Endodermal cell (in vitro differentiated cells): ENCODE measurements at places on chromosomes 1 and 21. TPM values are rescaled to one million over a fixed set of nuclear protein-coding genes. Genes with fewer than 3 reads are reported as not detected.

GRCh38 chr1:117758444-117759316 lies 152.8 kb downstream of the TENT5C start:
- DNase-seq, result peak; percentile 96

- DNase-seq, result no peak
Measured at GRCh38 chr1:234849832-234850231, 239.9 kb upstream of the IRF2BP2 start.

- DNase-seq, result peak; percentile 66
Measured at GRCh38 chr1:2210786-2211185, 16.2 kb upstream of the FAAP20 start.

DNA sequence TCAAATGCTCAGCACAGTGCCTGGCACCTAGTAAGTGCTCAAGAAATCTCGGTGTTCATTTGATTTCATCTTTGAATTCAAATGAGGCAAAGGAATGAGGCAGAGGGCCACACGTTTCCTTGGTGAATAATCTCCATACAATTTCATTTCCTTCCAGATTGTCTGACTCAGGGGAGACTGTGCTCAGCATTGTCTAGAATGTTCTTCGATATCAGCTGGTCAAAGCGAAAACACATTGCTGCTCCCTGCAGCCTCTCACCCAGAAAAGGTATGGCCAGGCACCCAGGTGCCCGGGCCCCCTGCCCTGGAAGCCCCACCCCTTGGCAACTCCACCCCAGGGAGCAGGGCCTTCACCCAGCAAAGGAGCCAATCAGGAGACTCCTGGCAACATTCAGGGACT lies 55.8 kb downstream of the FBXO2 start:
- no peak for DNase-seq

GRCh38 chr1:234144901-234145300 lies 228.4 kb upstream of the COA6 start:
- DNase-seq, result no peak

GRCh38 chr1:8739377-8739776 lies 78.1 kb downstream of the RERE start:
- no peak for DNase-seq

DNA sequence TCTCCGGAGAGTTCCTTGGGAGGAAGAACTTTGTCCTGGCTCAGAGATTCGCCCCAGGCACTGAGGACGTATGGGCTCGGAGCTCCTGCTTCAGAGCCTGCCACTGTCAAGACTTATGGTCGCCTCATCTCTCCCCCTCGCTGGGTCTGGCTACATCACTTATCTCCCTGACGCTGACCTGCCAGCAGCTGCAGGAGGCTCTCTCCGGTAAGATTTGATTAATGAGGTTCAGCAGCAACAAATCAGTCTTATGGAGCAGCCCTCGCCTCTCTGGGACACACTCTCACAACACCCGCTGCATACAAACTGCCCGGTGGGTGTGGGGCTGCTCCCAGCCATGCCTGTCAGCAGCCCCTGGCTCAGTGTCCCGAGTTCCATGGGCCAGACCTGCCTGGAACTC lies 297.8 kb downstream of the RRAGC start:
- no peak for DNase-seq

DNA sequence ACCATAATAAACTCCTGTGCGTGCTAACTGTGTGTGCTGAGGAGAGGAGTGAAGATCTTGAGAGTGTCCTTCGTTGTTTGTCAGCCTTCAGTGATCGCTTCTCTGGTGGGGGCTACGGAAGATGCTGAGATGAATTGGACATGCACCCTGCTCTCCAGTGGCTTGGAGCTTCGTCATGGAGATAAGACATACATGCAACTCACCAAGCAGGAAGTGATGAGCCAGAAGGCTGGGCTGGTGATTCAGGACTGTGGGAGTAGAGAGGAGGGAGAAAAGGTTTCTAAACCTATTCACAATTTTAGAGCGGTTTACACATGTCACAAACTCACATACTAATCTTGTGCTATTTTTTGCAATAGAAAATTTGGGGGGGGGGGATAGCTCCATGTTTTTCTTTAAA lies 128.9 kb upstream of the ADAR start:
- no peak for DNase-seq

DNA sequence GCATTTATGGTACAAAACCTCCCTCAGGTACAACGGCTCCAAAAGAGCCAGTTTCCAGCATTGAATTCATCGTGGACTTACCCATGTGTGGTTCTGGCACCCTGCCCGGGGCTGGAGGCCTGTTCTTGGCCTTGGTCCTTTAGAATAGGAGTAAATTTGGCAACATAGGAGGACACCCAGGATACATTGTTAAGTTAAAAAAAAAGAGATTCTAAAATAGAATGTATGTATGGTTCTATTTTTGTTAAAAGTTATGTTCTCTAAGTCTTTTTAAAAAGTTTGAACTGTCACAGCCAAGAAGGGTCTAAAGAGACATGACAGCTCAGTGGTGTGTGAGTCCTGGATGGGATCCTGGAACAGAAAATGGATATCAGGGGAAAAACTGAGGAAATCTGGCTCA lies 25.9 kb downstream of the EPHX1 start:
- no peak for DNase-seq

- no peak for DNase-seq
Measured at GRCh38 chr1:104760017-104760416, 1010.3 kb downstream of the AMY1C start.

DNA sequence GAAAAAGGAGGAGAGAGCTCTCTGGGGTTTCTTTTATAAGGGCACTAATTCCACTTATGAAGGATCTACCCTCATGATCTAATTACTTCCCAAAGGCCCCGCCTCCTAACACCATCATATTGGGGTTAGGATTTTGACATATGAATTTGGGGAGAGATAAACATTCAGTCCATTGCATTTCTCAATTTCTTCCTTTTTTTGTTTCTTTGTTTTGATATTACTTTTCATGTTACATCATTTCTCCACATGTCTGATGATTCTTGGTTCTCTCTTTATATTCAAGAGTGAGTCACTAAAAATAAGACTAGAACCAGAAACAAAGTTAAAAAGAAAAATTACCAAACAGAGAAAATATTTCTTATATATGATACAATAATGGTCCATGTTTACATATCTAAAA lies 63.2 kb upstream of the DUSP10 start:
- no peak for DNase-seq

GRCh38 chr1:204161609-204162493 lies 4.3 kb downstream of the REN start:
- no peak for DNase-seq

DNA sequence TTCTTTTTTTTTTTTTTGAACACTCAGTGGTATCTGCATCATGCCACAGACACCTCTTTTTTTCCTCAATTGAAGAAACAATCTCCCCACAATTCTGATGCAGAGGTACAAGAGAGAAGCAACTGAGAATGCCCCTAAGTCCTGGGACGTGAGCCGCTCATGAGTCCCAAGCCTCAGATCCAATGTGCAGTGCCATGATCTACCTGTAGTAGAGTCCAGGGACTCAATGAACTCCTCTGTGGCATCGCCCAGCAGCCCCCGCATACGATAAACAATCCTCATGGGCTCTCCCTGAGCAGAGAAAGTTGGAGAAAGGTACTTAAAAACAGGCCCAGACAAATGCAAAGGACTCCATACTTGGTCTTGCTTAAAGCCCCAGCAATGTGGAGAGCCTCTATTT lies 113.1 kb downstream of the UBR4 start:
- no peak for DNase-seq

DNA sequence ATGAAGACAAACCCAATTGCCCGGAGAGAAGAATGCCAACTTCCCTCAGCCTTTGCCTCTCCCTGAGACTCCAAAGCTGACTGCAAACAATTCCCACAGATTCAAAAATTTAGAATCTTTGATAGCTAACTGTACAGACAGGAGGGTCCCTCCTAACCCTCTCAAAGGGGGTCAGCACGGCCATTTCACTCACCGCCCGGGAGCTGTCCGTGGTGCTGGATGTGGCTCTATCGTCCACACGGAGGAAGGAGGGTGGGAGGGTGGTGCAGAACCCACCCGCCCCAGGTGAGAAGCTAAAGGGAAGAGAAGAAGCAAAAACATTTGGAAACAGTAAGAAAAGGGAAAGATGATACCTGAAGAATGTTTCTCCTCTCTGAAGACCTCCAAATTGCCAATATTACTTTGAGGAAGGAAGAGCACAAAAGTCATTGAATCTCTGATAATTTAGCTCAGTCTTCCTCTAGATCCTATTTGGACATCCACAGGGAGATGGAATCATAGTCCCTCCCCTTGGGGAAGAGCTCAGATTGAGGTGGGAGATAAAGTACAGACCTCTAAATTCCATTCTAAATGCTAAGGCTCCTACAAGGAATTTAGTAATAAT lies 45.6 kb downstream of the RHBG start:
- peak; percentile 88 for DNase-seq

DNA sequence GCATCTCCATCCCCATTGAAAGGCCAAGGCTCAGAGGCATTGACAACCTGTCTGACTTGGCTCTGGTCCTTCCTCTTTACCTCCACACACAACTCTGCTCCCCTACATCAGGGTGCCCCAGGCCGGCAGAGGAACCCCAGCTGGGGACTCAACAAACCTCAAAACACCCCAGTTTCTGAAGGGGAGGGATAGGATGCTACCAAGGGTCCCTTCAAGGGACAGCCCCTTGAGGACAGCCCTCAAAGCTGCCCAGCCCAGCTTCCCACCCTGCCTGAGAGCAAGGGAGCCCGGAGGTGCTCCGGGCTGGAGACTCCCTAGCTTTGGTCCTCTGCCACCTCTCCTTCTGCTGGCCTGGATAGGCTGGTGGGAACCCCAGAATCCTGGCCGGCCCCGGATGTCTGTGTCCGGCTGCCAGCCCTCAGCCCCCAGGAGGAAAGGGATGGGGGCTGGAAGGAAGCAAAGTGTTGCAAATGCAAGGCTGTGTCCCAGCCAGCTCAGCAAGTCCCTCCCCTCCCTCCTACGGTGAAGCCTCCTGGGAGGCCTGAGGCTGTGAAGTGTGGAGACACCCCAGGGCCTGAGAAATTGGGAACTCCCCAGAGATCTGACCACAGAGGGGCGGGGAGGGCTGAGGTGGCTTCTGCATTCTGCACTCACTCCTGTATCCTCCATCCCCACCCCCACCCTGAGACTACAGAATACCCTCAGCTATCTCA lies 1.1 kb upstream of the MARCKSL1 start:
- DNase-seq, result no peak

GRCh38 chr1:175674186-175674585 lies 69.2 kb downstream of the TNR start:
- no peak for DNase-seq

DNA sequence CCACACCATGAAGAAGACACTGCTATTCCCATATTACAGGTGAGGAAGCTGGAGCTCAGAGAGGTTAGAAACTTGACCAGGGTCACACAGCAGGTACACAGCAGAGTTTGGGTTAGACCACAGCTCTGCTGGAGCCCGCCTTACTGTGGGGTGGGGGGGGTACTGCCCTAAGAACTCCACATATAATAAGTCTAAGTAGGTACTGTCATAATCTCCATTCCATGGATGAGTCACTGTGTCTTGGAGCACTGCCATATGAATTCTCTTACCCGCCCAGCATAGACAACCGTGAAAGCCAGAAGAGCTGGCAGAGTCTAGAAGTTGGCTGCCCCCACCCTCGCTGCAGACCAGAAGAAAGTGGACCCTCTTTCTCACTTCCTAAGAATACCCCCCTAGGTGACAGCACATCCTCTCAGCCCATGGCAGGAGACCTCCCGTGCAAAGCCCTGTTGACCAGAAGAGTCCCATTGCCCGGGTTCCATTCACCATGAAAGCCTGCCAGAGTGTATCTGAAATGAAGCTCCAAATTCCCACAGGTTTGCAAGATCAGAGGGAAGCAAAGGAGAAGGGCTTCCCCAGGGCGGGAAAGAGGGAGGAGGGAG lies 5.2 kb upstream of the PLA2G2D start:
- no peak for DNase-seq

- DNase-seq, result peak; percentile 80
Measured at GRCh38 chr1:26045722-26046245, at the start of gene SLC30A2. SLC30A2 (minus strand) TSS chr1:26046118; CDS start chr1:26045896, 222 bp downstream.

- no peak for DNase-seq
Measured at GRCh38 chr1:118154220-118154619, 30.8 kb downstream of the SPAG17 start.

DNA sequence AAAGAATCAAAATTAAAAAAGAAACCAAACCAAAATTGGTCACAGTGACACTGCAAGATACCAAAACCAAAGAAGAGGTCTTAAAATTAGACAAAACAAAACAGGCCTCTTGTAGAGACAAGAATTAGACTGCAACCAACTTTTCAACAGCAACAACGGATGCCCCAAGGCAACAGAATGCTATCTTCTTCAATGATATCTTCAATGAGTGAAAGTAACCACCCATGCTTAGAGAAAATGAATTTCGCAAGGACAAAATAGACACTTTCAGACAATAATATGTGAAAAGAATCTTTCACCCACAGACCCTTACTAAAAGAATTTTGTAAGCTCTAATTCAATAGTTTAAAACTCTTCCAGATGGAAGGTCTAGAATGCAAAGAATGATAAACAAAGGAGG lies 41.7 kb downstream of the USP48 start:
- DNase-seq, result no peak

- DNase-seq, result no peak
Measured at GRCh38 chr1:115670476-115671175, 28.9 kb downstream of the VANGL1 start.

DNA sequence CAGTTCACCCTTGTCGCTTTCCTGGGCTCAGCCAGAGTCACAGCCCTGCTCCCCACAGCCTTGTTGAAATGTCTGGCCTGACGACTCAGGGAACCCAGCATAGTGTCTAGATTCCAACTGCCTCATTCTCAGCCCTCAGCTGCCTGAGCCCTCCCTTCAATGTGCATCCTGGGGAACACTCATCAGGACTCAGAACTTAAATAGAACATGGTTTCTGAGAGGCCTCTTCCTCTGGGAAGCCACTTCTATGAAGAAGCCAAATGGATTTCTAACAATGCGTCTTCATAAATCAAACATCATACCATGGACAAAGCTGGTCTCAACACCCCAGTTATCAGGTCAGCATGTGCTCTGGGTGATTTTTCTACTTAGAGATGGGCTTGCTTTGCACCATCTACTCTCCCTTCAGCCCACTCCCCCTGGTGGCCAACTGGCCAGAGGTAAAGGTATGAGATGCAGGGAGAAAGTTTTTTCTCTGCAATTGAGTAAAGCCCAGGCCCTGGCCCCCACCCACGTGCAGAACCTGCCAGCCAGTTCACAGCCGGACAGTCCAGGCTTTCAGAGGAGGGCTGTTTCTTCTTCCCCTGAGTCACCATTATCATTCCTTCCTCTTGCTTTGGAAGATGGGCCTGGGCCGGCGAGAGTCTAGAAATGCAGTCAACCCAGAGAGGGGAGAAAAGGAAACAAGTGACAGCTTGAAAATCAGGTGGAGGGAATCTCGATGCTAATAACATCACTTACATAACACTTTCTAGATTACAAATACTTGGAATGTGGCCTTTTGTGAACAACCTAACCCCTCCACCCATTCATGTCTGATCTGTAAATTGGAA lies 32.1 kb downstream of the CD244 start:
- DNase-seq, result peak; percentile 96

GRCh38 chr1:36845802-36846201 lies 188.5 kb downstream of the GRIK3 start:
- DNase-seq, result no peak

The CFHR4 gene
- not detected in 3 replicates for total RNA-seq

The CELA3B gene
- not detected in 2 replicates for total RNA-seq

The GJC2 gene
- total RNA-seq, result 0.55 to 2.3 TPM (median 0.60 TPM) in 3 replicates

The RAB13 gene
- 94.2 to 101 TPM (median 97.1 TPM) in 3 replicates for total RNA-seq

The SDHC gene
- 263 and 270 TPM in 2 replicates for total RNA-seq

The SYTL1 gene
- total RNA-seq, result 6.7 to 8.7 TPM (median 7.5 TPM) in 3 replicates

The SPATA46 gene
- total RNA-seq, result not detected in 3 replicates

The LCE1E gene
- not detected in 3 replicates for total RNA-seq

The TRIM67 gene
- total RNA-seq, result 0.04 to 0.08 TPM in 2 of 3 replicates, not detected in the other

The TFF2 gene
- not detected in 2 replicates for total RNA-seq

The CFHR2 gene
- not detected in 3 replicates for total RNA-seq

The TNFRSF9 gene
- 0.07 TPM in 1 of 3 replicates, not detected in the others for total RNA-seq

The DISP3 gene
- 7.6 to 13.6 TPM (median 11.6 TPM) in 3 replicates for total RNA-seq

The FASLG gene
- total RNA-seq, result not detected in 3 replicates

The MYOM3 gene
- 0.06 to 0.15 TPM (median 0.09 TPM) in 3 replicates for total RNA-seq
